ENCODE measurements at places on chromosomes 5 and 9.

DNA sequence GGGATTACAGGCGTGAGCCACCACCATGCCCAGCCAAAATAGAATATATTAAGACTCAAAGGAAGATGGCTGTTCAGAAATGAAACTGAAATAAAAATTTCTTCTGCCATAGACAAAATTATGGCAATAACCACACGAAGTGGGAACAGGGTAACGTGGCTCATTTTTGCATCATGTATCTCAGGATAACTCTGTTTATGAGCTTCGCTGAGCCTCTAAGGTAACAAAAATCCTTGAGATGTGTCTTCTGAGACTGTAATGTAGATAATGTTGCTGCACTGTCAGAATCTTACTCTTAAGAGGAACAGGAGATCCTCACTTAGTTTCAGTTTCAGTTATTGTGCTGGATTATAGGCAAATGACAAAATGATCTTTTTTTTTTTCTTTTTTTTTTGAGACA is 153.8 kb downstream of the GOLPH3 start:
- no peak for DNase-seq

DNA sequence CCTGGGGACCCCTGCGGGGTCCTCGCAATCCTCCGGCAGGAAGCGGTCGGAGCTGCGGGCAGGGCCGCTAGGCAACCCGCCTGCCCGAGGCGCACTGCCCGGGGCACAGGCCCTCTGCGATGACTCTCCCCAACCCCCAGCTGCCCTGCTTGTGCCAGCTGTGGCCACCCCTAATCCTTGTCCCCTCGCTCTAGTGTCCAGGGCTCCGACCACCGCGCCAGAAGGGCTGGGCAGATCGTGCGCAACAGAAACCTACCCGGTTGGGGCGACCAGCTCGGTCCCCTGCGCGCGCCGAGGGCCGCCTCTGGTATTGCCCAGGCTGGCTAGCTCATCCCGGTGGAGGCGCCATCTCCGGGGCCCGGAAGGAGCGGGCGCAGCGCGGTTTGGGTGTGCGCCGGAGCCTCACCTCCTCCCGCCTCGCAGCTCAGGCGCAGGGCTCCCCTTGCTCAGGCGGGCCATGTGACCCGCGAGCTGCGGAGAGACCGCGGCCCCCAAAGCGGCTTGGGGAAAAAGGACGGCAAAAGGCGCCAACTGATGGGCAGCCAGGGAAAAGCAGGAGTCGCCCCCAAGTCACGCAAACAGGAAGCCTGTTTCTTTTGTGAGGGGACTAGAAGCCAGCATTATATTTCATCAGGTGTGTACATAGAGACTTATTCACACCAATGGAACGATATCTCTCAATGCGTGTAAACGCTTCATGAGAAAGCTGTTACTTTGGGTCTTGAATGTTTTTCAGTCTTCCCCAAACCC is 46.8 kb upstream of the RNF20 start:
- DNase-seq, result no peak

GRCh38 chr5:173413471-173413982 is 85.3 kb upstream of the STC2 start:
- DNase-seq, result no peak

- DNase-seq, result no peak
These were observed 182.0 kb downstream of the CCDC192 start for GRCh38 chr5:127885176-127885575.

GRCh38 chr5:72077390-72077789 is 29.9 kb upstream of the MAP1B start:
- DNase-seq, result no peak

DNA sequence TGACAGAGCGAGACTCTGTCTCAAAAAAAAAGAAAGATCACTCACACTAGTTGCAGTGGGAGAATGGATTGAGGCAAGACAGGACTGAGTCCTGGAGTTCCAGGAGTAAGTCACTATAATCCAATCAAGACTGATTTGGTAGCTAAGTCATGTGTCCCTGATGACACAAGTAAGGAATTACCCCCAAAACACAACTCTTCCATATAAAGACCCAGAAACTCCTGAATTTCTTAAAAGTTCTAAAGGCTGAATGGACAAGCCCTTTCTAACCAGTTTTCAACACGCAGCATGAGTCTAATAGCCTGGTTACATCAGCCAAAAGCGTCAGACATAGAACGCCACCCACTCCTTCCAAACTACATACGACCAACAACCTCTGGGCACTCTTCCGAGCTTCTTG is 2.5 kb downstream of the ZFP62 start:
- no peak for DNase-seq

GRCh38 chr5:68243681-68244080 is 28.1 kb downstream of the PIK3R1 start:
- DNase-seq, result no peak

DNA sequence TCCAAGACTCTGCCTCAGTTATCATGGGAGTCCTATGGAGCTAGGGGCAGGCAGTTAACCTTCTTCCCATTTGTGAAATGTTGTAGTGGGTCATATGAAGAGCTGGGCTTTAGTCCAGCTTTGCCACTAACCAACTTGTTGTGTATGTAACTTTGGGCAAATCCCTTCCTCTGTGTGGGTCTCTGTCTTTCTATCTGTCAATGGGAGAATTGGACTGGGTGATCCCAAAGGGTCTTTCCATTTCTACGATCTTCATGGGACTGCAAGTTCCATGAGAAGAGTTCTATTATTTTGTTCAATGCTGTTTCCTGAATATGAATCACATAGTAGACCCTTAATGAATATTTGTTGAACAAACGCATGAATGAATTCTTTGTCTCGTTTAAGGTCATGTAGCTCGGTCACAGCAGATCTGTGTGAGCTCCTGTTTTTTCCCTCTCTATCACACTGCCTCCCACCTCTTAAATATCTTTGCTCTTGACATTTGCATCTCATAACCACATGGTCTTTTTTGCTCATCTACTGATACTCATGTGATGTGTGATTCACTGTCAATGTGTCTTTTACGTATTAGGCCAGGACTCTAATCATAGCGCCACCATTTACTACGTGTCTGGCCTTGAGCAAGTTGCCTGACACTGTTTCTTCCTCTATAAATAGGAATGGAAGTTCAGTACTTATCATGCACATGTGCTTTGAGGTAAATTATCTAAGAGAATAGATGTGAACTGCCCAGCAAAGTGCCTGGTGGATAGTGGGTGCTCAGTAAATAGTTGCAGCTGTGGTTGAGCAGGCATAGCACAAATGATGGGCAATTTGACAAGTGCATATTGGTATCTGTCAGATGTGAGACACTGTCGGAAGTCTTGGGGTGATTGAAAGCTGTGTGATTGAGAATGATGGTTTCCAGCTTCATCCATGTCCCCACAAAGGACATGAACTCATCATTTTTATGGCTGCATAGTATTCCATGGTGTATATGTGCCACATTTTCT is 37.4 kb downstream of the PTTG1 start:
- DNase-seq, result no peak

DNA sequence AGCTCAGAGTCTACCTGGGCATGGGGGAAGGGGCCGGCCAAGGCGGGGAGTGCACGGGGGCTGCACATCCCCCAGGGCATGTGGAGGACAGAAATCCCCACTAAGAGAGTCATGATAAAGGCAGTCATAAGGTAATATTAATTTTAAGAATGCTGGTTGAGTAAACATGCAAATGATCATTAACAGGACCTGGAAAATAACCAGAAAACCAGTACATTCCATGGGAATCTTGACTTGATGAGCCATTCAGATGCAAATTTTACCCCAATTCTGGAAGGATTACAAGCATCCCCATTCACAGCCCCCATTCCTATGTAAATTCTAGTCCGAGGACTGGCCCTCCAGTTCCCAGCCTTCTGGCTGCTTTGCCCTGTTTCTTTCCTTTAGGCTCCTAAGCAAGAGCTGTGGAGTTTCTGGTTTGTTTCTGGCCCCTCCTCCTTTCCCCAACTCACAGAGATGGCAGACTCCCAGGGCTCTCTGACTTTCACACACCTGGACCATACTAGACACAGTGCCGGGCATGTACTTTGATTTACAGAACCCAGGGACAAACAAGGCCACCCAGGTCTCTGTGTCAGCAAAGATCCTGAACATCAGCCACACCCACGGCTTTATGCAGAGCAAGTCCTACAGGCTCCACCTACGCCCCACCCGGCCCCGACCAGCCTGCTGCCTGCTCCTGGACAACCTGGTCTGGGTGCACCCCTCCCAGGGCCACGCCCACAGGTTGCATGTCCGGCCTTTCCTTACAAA is 62.7 kb downstream of the SEMA4D start:
- DNase-seq, result no peak

GRCh38 chr9:32579706-32580331 is 6.9 kb upstream of the NDUFB6 start:
- peak; percentile 61 for DNase-seq

DNA sequence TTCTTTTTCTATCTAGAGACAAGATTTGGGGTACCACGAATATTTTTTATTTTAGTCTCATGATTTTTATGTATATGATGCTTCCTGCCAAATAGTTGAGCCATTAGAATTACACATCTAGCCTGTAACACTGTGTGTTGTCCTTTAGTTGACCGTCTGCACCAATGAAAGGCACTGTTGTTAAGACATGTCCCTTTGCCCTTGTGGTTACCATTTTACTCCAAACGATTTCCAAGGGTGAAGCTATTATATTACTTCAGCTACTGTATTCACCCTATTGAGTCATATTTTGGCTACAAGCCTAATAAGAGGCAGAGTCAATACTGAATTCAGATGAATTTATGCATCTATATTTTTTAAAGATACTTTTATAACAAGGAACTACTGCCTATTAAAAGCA is 207.6 kb downstream of the CETN3 start:
- no peak for DNase-seq

DNA sequence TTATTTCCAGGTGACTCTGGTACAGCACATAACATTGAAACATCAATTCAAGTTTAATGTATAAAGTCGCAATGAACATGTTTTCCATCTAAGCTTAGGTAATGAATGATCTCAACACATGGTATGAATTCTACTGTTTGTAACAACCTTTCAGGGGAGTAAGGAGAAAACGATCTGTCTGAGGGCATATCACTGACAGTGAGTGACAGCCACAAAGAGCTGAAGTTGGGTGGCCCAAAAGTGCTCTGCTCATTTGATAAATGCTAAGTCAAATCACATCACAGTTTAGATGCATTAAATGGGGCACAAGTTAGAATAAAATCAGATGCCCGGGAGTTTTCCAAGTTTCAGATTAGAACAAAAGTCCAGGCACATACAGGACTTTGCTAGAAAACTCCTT is 1.2 kb downstream of the FANCC start:
- DNase-seq, result no peak

DNA sequence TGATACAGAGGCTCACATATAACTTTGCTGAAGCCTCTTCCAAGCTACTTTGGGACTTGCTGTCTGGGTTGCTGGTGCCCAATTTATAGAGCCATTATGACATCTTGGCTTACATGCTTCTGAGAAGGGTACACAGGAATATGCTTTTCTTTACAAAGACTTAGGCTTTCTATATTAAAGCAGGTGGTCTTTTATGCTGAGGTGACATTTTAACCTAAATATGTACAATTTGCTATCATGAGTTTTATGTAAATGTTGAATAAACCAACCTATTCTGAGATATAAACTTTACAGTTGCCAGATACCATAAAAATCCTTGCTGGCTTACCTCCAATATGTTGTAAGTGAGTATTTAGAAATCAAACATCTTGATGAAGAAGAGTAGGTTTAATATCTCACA is 509.2 kb upstream of the CHD1 start:
- no peak for DNase-seq

GRCh38 chr9:36191290-36191645 is 547 bp downstream of the CLTA start:
- peak; percentile 12 for DNase-seq

GRCh38 chr9:69391946-69392345 is 66.9 kb downstream of the ENTREP1 start:
- DNase-seq, result no peak

GRCh38 chr9:4077499-4078102 is 222.3 kb downstream of the GLIS3 start:
- DNase-seq, result no peak

Measured in stimulated activated CD8-positive, alpha-beta memory T cell treated with anti-CD3 and anti-CD28 coated beads, Interleukin-2, amount 100 ng/mL, for 1 hour (primary cell).